ENCODE measurements at places on chromosomes 12 and 14.
A peak's percentile ranks its signal among the peaks of the same experiment; 100 is the strongest.

DNA sequence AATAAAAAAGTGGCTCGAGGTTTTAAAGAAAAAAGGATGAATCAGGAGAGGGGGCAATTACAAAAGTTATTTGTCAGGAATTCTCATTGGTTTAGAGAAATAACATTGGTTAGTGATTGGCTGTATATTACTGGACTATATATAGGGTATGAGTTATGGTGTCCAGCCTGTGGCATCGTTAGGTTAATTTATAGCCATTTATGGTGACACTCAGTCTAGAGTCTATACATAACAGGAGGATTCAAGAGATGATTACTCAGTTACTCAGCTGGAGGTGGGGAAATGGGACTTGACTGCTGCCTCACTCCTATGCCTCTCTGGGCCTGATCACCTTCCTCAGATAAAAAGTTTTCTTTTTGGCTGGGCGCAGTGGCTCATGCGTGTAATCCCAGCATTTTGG is 25.6 kb upstream of the NFYB start:
- DNase-seq: no peak

GRCh38 chr12:107477947-107478610 is 207.5 kb upstream of the PWP1 start:
- DNase-seq: no peak

- no peak for DNase-seq
These were observed 83.6 kb upstream of the USP44 start for GRCh38 chr12:95634622-95635621.

DNA sequence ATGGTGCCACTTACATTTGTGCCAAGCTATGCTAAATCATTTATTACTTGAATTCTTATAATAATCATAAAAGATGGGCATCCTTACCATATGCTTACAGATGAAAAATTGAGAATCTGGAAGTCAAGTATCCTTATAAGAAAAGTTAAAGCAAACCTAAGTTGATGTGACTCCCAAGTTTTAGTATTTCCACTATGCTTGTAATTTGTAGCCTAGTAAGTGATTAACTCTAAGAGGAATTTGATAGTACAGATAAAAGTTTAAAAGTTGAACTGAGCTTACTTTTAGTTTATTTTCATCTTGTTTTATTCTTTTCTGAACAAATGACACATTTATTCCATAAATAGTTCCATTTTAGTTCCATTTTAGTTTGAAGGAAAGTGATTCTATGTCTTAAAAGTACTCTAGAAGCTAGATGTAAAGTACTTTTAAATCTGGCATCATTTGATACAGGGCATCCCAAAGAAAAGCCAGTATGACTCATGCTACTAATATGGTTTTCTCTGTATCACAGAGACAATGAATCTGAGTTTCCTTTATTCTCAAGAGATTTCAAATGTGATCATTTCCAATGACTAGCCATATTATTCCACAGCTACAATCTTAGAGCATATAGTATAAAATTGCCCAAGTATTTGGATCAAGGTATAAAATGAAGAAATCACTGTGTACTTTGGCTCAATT is 596.0 kb downstream of the SLC16A7 start:
- no peak for DNase-seq

GRCh38 chr12:126907900-126908764 is 1358.8 kb upstream of the TMEM132C start:
- no peak for DNase-seq

DNA sequence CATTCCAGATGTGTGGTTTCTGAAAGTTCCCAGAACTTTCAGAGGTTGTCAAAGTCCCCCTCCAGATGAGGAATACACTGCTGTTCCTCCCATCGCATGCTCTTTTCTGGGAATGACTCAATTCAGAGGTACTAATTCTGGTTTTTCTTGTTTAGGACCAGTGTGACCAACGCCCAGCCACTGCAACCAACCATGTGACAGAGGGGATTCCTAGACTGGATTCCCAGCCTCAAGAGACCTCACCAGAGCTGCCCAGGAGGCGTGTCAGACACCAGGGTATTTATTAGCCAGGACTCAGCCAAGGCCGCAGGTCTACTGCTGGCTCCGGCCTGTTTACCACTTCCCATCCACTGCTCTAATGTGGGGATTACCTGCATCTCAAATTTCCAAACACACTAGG is 24.2 kb downstream of the TRAFD1 start:
- no peak for DNase-seq

DNA sequence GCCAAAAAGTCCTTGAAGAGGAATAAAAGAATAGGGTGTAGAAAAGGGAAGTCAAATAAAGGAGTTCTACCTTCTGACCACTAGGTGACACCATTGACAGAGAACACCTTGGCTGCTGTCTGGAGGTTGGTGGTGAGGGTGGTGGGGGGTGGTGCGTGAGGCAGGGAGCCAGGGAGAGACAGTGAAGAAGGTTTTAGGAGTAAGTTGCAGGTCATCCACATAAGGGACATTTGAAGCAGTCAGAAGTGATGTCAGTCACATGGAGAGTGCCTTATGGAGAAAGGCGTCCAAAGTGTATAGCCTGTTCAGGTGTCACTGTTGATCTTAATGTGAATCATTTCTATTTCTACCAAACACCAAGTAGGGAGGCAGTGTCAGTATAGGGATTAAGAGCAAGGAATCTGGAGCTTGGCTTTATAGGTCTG is 279.3 kb upstream of the DDHD1 start:
- DNase-seq: no peak

- no peak for DNase-seq
These were observed 100.7 kb downstream of the DUSP6 start for GRCh38 chr12:89251342-89252271.

GRCh38 chr12:10406725-10407124 is 2.8 kb downstream of the KLRC4 start:
- DNase-seq: no peak

GRCh38 chr14:52044791-52045522 is 23.9 kb downstream of the NID2 start:
- DNase-seq: no peak

- DNase-seq: no peak
These were observed 11.9 kb downstream of the FBLN5 start for GRCh38 chr14:91935586-91935985.

DNA sequence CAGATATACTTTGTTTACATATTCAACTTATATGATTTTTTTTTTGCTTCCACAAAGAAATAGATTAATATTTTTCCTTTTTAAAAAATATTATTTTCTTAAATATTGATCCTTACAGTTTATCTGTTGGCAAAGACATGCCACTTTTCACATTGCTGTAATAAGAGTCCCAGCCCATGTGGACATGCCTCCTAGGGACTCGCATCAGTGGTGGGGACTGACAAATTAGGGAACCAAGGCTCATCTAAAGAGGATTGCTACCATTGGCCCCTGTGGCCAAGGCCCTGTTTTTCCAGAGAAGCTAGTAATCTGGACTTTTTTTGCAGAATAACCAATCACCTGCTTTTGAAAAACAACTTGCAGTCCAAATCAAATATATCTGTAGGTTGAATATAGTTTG is 27.8 kb upstream of the BMAL2 start:
- DNase-seq: no peak

DNA sequence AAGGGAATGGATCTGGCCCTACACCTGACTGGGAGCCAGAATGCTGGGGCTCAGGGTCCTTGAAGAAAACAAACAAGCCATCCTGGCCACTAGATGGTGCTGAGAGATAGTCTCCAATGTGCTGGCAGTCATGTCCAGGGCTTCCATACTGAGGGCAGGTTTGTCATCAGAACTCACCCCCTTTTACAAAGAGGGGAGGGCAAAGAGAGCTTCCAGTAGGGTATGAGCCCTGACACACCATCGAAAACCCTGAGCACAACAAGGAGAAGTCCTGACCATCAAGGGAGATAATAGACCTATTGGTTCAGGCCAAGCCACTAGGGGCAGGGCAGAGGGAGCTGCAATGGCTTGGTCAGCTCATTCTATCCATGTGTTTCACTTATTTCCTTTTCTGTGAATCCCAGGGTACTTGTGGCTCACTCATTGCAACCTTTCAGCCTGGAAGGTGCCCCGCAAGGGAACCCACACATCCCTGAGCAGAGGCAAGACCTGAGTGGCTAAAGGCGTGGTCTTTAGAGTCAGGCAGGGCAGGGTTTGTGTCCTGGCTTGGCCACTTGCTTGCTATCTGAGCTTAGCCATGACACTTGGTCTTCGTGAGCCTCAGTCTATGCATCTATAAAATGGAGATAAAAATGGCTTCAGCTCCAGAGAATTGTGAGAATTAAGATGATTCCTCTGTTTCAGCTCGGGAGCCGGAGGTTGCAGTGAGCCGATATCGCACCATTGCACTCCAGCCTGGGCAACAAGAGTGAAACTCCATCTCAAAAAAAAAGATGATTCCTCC is 6.2 kb upstream of the PLEKHH1 start:
- no peak for DNase-seq

GRCh38 chr12:58907391-58907790 is 12.9 kb downstream of the LRIG3 start:
- DNase-seq: no peak

DNA sequence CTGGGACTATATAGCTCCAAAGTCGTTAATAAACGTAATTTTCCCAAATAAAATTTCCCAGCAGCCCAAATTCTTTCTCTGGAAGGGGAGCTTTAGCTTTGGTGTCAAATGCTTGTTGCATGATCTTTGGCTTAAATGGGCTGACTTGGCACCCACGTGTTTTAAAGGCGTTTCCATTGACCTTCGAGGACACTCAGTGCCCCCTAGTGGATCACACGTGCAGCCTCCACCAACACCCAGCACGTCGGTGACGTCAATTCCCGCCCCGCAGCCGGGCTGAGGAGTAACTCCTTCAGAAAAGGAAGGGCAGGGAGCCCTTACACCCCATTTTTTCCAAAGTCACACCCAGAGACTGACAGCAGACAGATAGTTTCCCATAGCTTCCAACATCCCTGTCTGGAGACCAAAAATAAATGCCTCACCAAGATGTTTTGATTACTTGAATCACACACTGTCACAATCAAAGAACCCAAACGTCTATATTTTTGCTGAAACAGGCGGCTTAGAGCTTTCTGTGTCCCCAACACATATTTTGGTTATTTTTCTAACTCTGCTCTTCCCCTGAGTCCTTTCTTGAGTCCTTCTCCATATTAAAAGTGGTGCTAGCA is 707.9 kb downstream of the AACS start:
- DNase-seq: no peak

DNA sequence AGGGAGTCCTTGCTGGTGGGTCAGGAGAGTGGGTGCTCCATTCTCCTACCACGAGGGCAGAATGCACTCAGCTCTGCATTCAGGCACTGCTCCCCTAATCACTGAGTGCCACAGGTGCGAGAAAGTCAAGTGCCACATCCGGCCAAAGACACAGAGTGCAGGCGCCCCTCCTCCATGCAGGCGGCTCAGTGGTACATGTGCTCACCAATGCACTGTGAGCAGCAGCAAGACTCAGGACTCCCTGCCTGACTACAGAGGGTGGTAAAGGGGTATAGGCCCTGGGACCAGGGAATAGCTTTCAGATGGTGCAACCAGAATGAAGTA is 32.9 kb downstream of the ZFYVE21 start:
- no peak for DNase-seq

- no peak for DNase-seq
These were observed 18.4 kb downstream of the SLC2A3 start for GRCh38 chr12:7917392-7918267.

DNA sequence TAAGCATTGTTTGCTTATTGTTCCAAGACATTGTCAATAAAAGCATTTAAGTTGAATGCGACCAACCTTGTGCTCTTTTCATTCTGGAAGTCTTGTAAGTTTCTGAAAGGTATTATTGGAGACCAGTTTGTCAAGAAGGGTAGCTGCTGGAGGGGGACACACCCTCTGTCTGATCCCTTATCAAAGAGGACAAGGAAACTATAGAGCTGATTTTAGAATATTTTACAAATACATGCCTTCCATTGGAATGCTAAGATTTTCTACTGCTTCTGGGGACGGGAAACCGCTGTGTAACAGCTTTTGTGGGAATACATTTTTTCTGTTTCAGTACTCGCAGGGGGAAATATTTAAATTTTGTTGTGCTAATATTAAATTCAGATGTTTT is 3.5 kb downstream of the FOS start:
- no peak for DNase-seq

- no peak for DNase-seq
These were observed 187.2 kb downstream of the SYNE2 start for GRCh38 chr14:64040044-64040443.

DNA sequence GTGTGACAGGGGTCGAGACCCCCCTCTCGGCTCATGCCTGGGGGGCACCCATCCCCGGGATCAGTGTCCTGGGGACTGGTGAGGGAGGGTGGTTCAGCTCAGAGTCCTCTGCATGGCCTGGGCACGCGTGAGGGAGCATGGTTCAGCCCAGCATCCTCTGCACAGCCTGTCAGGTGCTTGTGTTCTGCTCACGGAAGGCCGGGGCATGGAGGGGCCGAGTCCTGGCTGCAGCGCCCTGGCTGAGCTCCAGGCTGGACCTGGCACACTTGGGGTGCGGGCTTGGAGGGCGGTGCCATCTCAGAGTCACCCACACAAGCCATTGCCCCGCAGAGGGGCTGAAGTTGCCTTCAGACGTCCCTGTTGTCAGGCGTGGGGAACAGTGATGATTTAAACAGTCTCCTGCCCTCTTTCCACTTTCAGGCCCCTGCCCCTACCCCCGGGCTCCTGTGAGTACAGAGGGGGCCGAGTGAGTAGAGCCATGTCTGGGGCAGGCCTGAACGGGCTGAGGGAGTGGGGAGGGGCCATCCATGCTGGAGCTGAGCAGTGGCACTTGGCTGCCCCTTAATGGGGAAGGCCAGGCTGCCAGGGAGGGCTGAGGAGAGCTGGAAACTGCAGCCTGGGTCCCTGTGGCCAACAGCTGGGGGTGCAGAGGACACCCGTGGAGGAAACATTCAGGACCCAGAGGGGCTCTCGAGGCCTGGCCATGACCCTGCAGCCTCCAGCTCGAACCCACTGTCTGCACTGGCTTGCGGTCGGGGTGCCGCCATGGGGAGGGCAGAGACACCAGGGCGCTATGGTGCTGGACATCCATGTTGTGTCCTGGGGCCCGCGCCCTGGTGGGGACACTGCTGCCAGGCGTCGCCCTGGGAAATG is 22.5 kb downstream of the FBRSL1 start:
- DNase-seq: no peak

GRCh38 chr12:4107436-4107878 is 166.1 kb upstream of the CCND2 start:
- peak; percentile 57 for DNase-seq

- no peak for DNase-seq
These were observed 4.3 kb downstream of the NDUFA9 start for GRCh38 chr12:4653257-4653656.

GRCh38 chr12:73947326-73948026 is 590.2 kb upstream of the ATXN7L3B start:
- DNase-seq: no peak

Data from T-helper 22 cell (primary cell).